ENCODE measurements at places on chromosomes 3 and 15.
A peak's percentile ranks its signal among the peaks of the same experiment; 100 is the strongest.

- DNase-seq = no peak
Measured at GRCh38 chr15:50764461-50765194, 878 bp downstream of the SPPL2A start.

DNA sequence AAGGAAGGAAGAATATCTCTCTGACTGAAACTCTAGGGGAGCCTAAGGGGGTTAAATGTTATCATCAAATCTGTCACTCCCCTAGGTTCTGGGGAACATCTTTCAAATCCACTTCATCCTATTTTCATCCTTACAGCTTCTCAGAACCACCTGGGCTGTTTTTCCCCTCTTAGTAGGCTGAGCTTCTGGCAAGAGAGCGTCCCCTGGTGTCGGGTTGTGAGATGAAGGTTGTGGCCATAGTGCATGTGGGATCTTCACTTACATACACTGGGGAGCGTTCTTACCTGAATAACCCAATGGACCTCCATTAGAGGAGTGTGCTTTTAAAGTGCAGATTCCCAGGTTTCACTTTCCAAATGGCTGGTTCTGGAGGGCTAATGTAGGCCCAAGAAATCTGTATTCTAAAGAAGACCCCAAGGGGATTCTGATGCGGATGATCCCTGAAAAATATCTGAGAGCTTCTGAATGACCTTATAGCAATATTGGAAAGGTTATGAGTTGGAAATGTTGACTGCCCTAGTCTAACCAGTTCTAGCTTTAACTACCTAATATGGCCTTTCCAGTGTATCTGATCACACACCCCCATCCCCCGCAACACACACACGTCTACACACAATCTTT lies 663.7 kb downstream of the AGBL1 start:
- DNase-seq = peak; percentile 6

- no peak for DNase-seq
Measured at GRCh38 chr3:189966843-189967242, 153.9 kb downstream of the P3H2 start.

DNA sequence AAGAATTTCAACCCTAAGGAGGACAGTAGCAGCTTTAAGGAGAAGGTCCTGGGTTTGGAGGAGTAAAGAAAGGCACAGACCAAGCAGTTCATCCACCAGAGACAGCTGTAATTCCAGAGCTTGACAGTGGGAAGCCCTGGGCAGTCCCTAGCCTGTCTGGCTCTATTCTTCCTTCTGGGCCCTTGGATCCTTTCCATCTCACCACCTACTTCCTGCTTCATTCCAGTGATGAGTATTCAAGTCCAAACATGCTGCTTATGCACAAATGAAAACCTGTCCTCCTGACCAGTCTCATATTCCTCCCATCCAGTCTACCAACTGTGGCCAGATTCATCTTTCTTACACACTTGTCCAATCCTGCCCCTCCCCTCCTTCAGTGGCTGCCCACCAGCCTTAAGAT lies 171.4 kb downstream of the CNTN3 start:
- DNase-seq = no peak

GRCh38 chr15:74252291-74252690 lies 16.2 kb downstream of the CCDC33 start:
- peak; percentile 52 for DNase-seq

- no peak for DNase-seq
Measured at GRCh38 chr3:36097209-36097608, 283.1 kb upstream of the STAC start.

- no peak for DNase-seq
Measured at GRCh38 chr3:13474021-13474420, 6.1 kb upstream of the HDAC11 start.

- no peak for DNase-seq
Measured at GRCh38 chr15:28110481-28110881, 11.4 kb upstream of the OCA2 start.

DNA sequence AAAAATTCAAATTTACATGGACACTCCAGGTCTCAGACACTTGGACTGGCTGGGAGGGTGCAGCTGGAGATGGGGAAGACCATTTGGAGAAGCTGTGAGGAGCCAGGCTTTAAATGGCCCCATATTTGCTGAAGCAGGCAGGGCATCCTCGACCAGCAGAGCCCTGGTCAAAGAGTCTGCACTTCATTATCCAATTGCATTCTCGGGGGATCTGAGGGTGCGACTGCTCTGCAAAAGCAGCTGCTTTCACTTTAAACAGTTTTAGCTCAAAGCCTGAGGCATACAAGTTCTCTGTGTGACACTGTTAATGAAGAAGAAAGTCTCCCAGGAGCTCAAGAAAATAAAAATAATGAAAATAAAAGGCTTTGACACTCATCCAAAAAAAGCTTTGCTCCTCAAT lies 98.0 kb upstream of the SLC25A36 start:
- no peak for DNase-seq

DNA sequence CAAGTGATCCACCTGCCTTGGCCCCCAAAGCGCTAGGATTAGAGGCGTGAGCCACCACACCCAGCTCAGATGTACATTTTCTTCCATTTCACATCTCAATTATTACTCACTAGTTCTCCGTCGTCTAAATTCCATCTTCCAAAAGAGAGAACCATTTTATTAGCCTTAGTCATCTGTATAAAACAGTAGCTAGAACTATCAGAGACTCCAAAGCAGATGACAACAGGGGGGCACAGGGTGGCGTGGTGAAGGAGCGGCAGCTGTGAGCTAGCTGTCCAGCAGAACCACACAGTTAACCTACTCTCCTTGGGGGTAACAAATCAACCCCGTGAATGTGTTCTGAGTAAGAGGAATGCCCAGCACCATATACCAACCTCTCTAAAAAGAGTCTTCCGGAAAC lies 7.1 kb downstream of the SLC25A20 start:
- no peak for DNase-seq

GRCh38 chr3:39013921-39014509 lies 37.7 kb downstream of the SCN11A start:
- DNase-seq = no peak

- no peak for DNase-seq
Measured at GRCh38 chr15:85704066-85704465, 90.7 kb downstream of the KLHL25 start.

- no peak for DNase-seq
Measured at GRCh38 chr15:51088585-51088984, 6.1 kb downstream of the TNFAIP8L3 start.

DNA sequence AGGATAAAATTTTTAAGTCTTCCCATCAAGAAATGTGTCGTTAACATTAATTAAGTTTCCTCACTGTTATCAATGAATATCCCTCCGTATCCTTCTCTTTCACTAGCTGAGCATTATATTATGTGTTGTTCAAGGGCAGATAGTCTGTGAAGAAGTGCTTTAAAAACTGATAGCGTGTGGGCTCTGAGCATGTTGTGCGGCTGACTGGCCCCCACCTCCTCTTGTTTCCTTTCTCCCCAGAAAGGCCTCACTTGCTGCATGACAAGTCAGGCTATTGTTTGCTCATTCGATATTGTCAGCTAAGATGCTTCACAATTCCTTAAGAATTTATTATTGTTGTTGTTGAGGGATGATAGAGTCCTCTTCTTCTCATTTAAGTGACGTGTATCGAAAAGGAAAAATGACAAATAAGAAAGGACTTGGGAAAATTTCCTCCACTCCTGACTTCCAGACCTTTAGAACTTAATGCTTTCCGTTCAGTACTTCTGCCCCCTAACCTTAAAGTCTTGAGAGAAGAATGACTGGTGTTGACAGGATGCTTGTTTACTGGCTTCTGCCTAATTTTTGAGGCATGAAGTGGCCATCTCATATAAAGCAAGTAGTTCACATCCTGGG lies 298.3 kb downstream of the LPP start:
- no peak for DNase-seq

DNA sequence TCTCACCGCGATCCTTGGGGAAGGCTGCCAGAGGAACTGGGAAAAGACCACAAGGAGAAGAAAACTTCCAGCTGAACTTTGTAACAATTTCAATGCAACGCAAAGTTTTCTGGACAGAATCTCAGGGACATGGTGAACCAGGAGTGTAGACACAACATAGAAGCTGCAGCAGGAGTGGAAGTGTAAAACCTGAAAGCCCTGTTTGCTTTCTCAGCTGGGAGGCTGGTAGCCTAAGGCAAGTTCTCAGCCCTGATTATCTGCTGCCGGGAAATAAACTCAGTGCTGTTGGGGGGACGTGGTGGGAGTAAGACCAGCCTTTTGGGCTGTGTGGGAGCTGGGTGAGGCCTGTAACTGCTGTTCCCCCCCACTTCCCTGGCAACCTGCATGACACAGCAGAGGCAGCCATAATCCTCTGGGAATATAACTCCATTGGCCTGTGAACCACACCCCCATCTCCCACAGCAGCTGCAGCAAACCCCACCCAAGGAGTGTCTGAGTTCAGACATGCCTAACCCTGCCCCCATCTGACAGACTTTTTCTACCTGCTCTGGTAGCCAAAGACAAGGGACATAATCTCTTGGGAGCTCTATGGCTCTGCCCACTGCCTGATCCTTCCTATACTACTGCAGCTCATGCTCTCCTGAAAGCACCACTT lies 106.7 kb downstream of the ZNF621 start:
- no peak for DNase-seq

DNA sequence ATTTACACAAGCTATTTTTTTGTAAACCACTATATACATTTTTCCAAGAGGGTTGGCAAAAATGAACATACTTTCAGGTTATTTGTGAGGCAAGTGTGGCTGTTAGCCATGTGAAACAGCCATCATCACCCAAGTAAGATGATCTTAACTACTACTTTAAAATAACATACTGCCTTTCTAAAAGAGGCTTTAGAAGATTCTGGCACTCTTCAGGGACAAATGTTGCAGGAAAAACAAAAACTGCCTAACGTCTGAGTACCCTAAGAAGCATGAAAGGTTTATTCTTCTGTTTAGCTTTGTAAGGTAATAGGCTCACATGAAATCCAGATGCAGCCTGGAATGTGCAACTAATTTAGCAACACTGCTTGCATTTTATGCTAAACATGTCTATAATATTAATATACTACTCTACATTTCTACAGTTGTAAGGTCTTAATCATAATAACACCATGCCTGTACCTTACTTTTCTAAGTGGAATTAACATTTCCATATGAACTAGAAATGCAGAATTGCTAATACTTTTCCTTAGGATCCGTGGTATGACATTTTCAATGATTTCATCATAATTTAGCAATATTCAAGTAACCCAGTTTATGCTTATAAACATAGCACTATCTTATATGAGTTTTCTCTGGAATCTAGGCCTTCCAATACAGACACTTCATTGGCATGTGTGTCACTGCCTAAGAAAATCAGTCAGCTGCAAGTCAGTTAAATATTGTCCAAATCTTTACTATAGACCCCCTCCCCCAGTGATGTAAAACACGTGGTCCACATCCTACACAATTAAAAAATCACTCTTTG lies 4.5 kb upstream of the LSAMP start:
- DNase-seq = no peak

GRCh38 chr3:150449169-150449721 lies 41.1 kb downstream of the TSC22D2 start:
- no peak for DNase-seq

DNA sequence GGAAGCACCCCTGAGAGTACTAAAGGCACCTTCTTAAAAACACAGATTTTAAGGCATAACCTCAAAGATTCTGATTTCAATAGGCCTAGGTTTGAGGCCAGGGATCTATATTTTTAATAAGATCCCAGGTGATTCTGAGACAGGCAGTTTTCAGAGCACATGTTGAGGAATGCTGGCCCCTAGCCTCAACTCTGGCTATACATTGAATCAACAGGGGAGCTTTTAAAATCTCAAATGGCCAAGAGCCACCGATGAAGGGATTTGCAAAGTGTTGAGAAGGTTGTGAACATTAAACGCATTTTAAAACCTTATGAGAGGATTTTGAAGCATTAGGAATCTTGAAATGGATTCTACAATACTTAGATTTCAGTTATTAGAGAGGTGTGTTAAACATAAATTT lies 268.8 kb upstream of the ARHGEF26 start:
- DNase-seq = no peak

- DNase-seq = no peak
Measured at GRCh38 chr3:150116196-150116595, 145.5 kb upstream of the PFN2 start.

DNA sequence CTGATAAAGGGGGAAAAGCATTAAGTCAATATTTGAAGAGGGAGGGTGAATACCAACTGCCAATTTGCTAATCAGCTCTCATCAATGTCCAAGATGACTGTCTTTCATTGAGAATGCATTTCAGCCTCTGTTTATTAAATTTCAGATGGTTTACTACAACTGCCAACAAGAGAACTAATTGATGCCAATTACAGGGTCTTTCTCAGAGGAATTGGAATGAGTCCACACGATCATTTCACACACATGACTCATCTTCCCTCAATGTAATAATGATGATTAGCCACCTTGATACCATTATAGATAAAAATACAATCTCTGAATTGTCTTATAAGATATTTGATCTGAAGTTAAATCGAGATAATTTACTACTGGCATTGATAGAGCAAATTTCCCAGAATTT lies 1274.4 kb downstream of the ROBO2 start:
- no peak for DNase-seq

GRCh38 chr3:135929670-135930069 lies 35.9 kb upstream of the PPP2R3A start:
- no peak for DNase-seq

DNA sequence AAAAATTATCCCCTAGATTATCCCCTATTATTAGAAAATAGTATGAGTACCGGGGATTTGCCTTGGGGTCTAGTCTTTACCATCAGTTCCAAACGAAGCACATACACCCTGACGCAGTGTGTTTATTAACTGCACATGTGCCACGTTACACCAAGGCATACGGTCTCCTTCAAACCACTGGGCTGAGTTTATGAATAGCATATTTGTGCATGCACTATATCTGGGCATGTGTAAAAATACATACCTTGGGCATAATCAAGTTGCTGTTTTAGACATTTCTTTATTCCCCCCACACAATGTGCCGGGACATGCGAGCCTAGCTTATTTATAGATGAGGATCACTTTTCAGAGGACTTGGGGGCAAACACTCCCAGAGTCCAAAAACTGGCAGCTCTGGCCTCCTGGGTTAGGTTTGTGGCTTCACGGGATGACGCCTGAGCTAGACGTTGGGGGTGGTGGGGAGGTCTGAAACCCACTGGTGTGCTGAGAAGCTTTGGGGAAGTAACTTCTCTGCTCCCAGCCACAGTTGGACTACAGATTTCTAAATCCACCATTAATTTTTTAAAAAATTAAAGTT lies 16.2 kb downstream of the IGDCC4 start:
- DNase-seq = no peak

- DNase-seq = no peak
Measured at GRCh38 chr15:53869806-53870073, 108.5 kb upstream of the UNC13C start.

- no peak for DNase-seq
Measured at GRCh38 chr3:124142389-124142970, 150.6 kb upstream of the ROPN1 start.

DNA sequence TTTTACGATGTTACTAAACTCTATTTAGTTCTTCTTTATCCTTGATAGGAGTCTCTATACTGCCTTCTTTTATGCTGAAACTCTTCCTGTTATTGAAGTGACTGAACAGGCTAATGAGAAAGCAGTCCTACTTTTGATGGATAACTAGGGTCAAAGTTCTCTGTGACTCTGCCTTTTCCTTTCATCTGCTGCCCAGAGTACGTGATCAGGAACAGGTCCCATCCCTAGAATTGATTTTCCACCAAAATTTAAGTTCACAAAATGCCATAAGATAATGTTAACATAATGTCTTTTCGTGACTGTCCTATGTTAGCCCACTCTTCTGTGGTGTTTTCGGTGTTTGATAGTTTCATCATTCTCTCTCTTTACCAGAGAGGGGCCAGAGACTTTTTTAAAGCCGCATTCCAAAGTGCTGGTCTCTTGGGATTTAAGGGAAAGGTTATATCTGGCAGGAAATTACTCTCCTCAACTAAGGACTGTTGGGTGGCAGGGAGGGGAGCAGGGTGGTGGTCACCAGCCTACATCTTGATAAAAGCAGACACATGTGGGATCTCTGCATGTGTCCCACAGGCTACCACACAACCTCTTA lies 50.3 kb upstream of the PLXND1 start:
- DNase-seq = no peak

All from heart right ventricle (tissue), 16 donors.